ENCODE measurements at places on chromosomes 1 and 21.

- no peak for DNase-seq
Measured at GRCh38 chr1:32199043-32199716, 1.2 kb upstream of the CCDC28B start.

DNA sequence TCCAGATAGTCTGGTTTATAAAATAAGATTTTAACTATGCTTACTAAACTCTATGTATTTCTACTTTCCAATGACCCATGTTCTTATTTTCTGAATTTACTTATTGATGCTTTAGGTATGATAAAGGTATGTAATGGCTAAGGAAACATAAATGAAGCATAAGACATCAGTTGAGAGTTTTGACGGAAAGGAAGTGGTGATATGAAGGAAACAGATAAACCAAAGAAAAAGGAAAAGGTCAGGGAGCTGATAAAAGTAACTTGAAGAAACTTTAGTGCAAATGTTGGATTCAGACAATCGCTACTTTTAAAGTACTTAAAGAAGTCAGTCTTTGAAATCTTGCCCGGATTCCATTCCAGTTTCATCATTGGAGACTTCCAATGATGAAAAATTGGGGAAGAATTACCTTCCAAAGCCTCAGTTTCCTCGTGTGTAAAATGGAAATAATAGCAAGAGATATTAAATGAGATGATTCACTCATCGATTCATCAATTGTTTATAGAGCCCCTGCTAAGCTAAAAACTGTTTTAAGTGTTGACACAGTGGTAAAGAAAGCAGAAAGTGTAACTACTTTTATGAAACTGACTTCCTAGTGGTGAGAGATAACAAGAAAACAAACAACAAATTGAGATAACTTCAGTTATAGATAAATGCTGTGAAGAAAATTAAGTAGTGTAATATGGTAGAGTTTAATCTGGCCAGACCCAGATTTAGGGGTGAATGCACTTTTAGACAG is 10.6 kb downstream of the PTPRC start:
- no peak for DNase-seq

GRCh38 chr1:228393268-228393701 is 13.3 kb downstream of the TRIM11 start:
- no peak for DNase-seq

DNA sequence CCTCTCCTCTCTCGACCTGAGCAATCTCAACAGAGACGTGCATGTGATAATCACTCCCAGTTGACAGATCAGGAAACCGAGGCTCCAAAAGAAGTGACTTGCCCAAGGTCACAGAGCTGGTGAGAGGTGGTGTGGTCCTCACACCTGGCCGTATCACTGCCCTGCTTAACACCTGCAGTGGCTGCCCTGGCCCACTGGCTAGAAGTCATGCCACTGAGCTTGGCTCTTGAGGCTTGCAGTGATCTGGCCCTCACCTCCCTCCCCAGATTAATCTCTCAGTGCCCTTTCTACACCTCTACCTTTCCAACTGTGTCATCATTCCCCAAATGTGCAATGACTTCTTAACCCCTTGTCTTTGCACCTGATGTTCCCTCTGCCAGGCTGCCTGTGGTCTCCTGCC is 38.8 kb downstream of the CDCP2 start:
- no peak for DNase-seq

DNA sequence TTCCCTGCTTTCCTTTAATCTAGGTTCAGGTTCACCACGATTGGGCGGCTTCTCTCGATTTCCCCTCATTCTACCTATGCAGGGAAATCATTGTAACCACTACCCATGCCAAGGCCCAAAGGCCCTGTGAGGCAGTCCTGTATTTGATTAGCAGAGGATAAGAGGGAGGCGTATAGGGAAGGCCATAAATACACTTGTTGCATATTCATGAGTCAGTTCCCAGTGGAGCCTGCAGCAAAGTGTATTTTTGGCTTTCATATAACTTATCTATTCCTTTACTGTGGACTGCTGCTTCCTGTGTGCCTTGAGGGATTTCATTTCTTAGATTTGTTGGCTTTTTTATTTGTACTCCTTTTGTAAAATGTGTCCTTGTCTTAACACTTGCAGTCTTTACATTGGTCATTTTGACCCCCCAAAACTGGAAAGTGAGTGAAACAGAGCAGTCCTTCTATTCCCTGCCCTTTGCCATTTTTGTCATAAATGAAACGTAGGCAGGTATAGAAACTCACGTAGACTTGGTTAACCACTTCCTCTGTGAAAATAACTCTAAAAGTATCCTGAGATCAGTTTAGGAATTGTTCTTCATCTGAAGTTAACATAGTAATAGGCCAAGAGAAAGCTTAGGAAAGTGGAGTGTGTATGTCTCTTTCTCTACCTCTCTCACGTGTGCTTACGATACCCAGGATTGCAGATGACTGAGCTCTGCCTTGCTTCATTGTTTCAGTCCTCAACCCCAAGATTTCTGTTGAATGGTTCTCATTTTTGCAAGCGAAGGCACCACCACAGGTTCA is 19.6 kb upstream of the KCNQ4 start:
- DNase-seq, result no peak

GRCh38 chr1:224919508-224919907 is 10.0 kb upstream of the DNAH14 start:
- no peak for DNase-seq

- no peak for DNase-seq
Measured at GRCh38 chr1:70486676-70487458, 75.8 kb downstream of the CTH start.

DNA sequence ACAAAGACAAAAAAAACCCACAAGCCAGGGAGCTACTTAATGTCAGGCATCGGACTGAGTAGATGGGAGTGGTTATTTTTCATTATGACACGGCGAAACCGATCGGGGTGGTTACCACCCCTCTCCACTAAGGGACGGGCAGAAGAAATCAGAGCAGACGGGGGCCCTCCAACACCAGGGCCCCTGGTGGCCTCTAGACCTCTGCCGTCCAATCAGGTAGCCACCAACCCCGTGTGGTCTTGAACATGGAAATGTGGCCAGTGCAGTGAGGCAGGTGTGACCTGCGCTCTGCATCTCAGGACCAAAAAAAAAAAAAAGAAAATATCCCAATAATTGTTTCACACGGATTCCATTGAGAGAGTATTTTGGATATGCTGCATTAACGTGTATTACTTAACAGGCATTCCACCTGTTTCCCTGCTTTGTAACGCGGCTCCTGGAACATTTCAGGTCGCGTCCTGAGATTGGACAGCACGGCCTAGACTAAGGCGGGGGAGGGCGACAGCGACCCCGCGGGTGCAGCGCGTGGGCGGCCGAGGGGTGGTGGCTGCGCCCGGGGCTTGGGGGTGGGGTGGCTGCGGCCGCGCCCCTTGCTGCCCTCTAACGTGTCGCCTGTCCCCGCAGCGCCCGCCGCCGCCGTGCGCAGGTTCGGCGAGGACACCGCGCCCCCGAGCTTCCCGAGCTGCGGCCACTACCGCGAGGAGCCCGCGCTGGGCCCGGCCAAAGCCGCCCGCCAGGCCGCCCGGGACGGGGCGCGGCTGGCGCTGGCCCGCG is 48.3 kb downstream of the SIM2 start:
- DNase-seq, result no peak

- DNase-seq, result no peak
Measured at GRCh38 chr1:226984521-226985238, 44.6 kb downstream of the COQ8A start.

- DNase-seq, result no peak
Measured at GRCh38 chr1:194975913-194976312, 1632.3 kb downstream of the KCNT2 start.

DNA sequence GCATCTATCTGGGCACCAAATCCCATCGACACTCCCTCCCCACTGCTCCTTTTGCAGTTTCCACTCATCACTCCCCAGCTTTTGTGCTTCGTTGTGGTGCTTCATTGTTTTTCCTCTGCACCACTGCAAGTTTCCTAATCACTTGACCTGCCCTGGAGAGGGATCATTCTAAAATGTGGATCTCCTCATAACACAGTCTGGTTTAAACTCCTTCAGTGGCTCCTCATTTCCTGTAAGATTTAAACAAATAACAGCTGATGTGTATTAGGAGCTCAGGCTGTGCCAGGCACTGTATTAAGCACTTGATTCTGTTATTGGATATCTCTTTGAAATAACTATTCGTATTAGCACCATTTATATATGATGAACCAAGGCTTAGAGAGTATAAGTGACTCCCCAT is 51.3 kb downstream of the MAP10 start:
- DNase-seq, result no peak

GRCh38 chr1:58249737-58250586 is 296.6 kb downstream of the OMA1 start:
- no peak for DNase-seq

DNA sequence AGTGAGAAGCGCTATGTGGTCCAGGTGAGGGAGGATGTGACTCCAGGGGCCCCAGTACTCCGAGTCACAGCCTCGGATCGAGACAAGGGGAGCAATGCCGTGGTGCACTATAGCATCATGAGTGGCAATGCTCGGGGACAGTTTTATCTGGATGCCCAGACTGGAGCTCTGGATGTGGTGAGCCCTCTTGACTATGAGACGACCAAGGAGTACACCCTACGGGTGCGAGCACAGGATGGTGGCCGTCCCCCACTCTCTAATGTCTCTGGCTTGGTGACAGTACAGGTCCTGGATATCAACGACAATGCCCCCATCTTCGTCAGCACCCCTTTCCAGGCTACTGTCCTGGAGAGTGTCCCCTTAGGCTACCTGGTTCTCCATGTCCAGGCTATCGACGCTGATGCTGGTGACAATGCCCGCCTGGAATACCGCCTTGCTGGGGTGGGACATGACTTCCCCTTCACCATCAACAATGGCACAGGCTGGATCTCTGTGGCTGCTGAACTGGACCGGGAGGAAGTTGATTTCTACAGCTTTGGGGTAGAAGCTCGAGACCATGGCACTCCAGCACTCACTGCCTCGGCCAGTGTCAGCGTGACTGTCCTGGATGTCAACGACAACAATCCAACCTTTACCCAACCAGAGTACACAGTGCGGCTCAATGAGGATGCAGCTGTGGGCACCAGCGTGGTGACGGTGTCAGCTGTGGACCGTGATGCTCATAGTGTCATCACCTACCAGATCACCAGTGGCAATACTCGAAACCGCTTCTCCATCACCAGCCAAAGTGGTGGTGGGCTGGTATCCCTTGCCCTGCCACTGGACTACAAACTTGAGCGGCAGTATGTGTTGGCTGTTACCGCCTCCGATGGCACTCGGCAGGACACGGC is 2.2 kb downstream of the CELSR2 start:
- DNase-seq, result no peak

GRCh38 chr1:227541129-227541528 is 22.2 kb upstream of the ZNF678 start:
- no peak for DNase-seq

DNA sequence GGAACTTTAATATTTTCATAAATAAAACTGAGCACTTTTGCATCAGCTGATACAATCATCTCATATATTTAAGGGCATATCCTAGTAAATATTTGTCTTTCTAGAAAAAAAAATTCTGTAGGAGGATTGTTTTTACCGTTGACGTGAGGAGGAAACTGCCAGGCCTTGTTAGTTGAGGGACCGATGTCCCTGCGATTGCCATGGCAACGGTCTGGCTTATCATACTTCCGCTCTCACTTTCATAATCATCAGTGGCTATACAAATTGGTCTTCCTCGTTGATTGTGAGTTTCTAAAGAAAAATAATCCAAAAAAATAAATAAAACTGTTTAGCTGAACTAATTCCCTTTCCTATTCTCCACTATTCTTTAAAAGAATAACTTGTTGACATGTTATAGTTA is 69.3 kb upstream of the ANGPTL3 start:
- DNase-seq, result no peak

- no peak for DNase-seq
Measured at GRCh38 chr1:110967256-110967655, 3.5 kb upstream of the LRIF1 start.

DNA sequence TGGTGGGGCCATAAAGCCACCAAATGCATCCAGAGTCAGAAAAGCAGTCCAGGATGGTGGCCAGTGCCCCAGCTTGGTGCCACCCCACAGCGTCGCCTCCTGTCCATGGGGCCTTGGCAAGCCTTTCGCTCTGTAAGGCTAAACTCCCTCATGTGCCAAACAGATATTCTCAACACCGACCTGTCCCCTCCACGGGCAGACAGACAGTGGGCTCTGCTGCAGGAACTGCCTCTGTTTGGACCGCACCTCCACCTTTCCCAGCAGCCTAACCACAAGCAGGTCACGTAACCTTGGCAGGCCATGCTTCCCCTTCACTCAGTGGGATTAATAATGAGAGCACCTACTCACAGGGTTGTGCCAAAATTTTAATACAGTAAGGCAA is 11.7 kb downstream of the RUNX1 start:
- DNase-seq, result no peak

GRCh38 chr1:3717041-3717714 is 35.1 kb upstream of the CCDC27 start:
- DNase-seq, result no peak

- no peak for DNase-seq
Measured at GRCh38 chr21:41216486-41216885, 48.5 kb downstream of the BACE2 start.

GRCh38 chr1:239151937-239152336 is 234.4 kb upstream of the CHRM3 start:
- DNase-seq, result no peak

- no peak for DNase-seq
Measured at GRCh38 chr1:68183895-68184294, 48.4 kb downstream of the WLS start.

DNA sequence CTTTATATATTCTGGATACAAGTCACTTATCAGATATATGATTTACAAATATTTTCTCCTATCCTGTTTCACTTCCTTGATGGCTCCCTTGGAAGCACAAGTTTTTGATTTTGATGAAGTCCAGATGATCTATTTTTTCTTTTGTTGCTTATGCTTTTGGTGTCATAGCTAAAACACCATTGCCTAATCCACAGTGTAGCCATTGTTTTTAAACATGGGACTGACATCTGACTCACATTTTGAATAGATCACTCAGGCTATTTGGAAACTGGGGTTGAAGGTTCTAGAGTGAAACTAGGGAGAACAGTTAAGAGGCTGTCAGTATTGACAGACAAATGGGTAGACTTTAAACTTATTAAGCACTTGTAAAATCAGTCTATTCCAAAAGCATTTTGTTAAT is 16.6 kb downstream of the AK4 start:
- no peak for DNase-seq

All from activated CD4-positive, CD25-positive, alpha-beta regulatory T cell (primary cell).